ENCODE measurements at places on chromosomes 13 and 19.

DNA sequence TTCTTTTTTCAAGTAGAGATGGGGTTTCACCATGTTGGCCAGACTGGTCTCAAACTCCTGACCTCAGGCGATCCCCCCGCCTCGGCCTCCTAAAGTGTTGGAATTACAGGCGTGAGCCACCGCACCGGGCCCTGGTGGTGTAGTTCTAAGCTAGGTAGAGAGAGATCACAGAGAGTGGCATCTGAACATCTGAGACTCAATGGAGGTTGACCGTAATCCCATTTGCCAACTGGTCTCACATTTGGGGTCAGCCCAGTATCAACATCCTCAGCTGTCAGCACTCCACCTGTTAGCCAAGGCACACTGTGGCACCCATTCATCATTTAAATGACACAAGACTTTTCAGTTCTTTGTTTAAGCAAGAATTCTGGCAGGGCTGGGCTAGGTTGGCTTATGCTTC, 8.1 kb downstream of the SELENOW start:
- no peak for DNase-seq

DNA sequence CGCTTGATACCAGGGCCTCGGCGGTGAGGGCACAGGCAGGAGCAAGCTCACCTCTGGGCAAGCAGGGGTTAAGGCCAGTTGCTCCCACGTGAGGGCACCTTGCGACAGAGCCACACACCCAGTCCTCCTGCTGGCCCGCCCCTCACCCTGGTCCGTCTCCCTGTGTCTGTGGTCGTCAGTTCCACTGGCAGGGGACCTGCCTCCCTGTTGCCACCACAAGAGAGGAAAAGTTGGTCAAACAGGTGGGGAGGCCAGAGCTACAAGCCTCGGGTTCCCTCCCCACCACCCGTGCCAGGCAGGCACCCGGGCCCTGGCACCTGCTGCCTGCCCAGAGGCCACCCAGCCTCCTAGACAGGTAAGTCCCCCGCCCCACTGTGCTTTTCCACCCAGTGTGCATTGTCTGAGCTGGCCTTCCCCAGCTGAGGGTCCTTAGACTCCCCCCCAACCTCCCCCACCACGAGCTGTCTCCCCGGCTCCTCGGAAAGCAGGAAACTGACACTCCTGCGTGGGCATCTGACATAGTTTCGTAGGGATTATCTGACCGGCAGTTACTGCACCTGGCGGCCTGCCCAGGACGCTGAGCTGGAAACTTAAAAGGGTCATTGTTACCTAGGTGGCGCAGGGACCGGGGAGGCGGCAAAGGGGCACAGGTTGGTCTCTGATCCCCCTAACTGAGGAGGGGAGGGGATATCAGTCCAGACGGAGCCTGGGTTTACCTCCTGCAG, at the start of gene TJP3:
TJP3 (plus strand) TSS at position 178 of the 725 bp plus-strand sequence. CDS start 20,049 bp downstream, outside the sequence.
- no peak for DNase-seq

DNA sequence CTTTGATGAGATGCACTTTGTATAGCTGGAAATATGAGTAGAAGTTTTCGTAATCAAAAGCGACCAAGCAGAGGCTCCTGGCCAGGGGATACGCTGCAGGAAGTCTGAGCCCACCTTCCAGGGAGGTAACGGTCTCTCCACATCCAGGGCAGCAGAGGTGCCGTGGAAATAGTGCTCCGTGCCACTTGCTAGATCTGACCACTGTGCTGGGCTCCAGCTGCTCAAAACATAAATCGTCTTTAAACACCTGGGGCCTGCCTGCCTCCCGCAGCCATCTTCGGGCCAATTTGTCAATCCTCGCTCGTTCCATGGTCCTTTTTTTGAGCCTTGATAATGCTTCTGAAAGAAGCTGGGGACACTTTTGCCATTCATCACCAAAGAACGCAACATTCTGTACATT, 445.0 kb downstream of the ZNF536 start:
- no peak for DNase-seq

- DNase-seq = no peak
Measured at GRCh38 chr19:6233056-6233826, 46.5 kb downstream of the MLLT1 start.

GRCh38 chr13:73602295-73602694, 531.9 kb downstream of the KLF12 start:
- DNase-seq = no peak

GRCh38 chr19:12932392-12933286, 872 bp downstream of the FARSA start:
- DNase-seq = no peak

- no peak for DNase-seq
Measured at GRCh38 chr19:18868380-18869022, 27.5 kb downstream of the CERS1 start.

GRCh38 chr13:108176685-108177274, 38.6 kb downstream of the LIG4 start:
- DNase-seq = peak; percentile 66

DNA sequence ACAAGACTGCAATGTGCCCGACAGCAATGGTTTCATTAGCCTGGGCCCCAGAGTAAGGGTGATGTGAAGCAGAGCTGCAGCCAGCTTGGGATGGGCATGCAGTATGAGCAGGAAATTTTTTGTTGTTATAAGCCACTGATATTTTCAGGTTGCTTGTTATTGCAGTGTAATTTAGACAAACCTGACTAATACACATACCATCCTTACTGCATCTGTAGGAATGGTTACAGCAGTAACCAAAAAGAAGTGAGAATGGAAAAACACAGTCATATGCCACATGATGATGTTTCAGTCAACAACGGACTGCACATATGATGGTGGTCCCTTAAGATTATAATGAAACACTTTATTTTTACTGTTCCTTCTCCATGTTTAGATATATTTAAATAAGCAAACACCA, 8.6 kb upstream of the POMP start:
- peak; percentile 45 for DNase-seq

DNA sequence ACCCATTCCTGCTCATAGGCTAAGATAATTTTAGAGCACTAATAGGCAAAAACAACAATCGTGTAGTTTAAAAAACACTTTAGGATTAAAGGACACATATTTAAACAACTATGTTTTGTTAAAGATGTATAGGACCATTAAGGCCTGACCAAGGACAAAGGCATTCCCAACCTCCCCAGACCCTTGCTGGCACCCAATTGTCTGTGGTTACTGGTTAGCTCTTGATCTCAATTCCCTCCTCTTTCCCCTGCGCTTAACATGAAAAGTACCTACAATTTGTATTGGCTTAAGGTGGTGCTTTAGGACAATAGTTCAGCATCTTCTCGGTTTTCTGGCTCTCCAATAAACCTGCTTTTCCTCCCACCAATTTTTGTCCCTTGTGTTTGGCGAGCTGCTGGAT, 51.0 kb downstream of the TEX26 start:
- DNase-seq = no peak

- no peak for DNase-seq
Measured at GRCh38 chr13:26656919-26657318, 99.4 kb downstream of the WASF3 start.

GRCh38 chr19:47598407-47599349, 10.3 kb upstream of the BICRA start:
- DNase-seq = no peak

DNA sequence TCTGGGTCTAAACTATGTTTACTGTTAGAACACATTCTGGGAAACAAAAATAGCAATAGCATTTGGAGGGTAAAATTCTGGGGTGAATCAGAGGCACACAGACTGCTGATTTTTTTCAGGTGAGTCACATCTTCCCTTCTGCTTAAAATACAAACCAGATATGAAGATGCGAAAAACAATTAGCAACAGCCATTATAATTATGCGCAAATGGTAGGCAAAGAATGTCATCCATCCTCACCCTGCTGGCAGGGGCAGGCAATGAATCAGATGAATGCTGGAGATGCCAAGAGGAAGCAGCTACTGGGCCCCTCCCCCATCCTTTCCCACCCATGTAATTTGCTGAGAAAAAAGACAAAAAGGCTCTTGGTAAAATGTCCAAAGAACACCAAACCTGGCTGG, 282.9 kb downstream of the KLF5 start:
- no peak for DNase-seq

GRCh38 chr13:28583651-28584091, 75.3 kb upstream of the POMP start:
- DNase-seq = no peak

GRCh38 chr13:109976206-109976997, 190.0 kb upstream of the IRS2 start:
- no peak for DNase-seq

DNA sequence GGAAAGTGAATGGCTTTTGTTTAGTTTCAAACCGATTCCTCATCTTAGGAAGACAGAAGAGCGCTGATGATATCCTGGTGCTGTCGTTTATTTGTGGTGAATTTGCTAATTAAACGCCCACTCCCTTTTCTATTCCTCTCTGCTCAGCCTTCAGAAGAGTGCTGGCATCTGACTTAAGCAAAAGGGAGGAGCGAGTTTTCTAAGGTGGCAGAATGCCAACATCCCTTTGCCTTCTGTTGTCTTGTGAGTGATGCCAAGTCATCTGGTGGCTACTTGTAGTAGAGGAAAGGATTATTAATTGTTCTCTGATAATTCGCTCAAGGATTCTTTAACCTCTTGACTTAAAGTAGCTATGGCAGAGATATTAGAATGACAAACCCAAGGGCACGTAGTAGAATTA, 68.1 kb downstream of the ERCC5 start:
- DNase-seq = no peak

GRCh38 chr19:8233370-8233769, 24.2 kb downstream of the CERS4 start:
- no peak for DNase-seq

GRCh38 chr19:38079926-38080380, 144.1 kb downstream of the DPF1 start:
- no peak for DNase-seq

- DNase-seq = no peak
Measured at GRCh38 chr13:25267715-25268114, 19.6 kb downstream of the MTMR6 start.

DNA sequence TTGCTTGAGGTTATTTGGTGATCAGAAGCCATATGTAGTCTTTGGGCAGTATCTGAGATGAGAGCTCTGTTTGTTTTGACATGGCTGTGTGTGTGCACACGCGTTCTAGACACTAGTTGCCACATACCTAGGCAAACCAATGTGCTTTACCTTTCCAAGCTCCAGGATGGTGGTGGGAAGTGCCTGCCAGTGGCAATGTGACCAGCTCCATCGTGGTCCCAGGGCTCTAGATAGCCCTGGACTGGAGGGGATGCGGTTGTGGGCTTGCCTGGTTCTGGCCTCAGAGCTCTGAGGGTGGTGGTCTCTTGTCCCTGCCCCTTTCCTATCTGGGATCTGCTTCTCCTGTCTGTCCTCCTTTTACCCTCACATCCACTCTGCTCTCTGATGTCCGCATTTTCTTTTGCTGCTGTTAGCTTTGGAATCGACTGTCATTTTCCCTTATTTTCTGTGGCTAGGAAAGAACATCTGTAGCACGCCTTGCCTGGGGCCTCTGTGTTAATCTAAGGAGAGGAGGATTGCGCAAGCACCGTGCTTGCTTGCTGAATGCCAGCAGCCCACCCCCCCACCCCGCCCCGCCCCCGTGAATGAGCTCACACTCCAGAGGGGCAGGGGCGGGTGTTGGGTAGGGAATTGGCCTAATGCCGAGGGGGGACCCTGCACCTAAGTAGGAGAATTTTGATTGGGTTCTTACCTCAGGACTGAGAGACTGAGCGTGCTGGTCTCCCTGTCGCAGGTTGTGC, 89.5 kb downstream of the ARHGEF7 start:
- DNase-seq = no peak

DNA sequence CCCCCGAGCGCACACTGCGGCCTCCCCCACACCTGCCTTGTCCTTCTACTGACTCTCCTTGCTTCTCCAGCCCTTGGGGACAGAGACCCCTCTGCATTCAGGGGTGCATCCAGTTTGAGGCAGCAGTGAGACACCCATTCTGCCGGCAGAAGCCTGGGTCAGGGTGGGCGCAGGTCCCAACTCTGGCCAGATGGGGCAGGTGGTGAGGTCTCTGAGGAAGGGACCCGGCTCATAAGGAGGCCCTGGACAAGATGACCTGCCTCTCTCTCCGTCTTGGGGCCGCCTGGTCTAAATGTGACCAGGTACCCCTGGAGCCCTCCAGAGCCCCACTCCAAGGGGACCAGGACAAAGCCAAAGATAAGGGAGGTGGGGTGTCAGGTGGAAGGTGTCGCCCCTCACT, 6.1 kb downstream of the CHERP start:
- DNase-seq = no peak

- no peak for DNase-seq
Measured at GRCh38 chr13:47372751-47373150, 475.9 kb upstream of the HTR2A start.

- DNase-seq = peak; percentile 7
Measured at GRCh38 chr19:51692468-51692867, 662 bp upstream of the SPACA6 start.

- DNase-seq = no peak
Measured at GRCh38 chr13:42959615-42960014, 32.4 kb downstream of the EPSTI1 start.

DNA sequence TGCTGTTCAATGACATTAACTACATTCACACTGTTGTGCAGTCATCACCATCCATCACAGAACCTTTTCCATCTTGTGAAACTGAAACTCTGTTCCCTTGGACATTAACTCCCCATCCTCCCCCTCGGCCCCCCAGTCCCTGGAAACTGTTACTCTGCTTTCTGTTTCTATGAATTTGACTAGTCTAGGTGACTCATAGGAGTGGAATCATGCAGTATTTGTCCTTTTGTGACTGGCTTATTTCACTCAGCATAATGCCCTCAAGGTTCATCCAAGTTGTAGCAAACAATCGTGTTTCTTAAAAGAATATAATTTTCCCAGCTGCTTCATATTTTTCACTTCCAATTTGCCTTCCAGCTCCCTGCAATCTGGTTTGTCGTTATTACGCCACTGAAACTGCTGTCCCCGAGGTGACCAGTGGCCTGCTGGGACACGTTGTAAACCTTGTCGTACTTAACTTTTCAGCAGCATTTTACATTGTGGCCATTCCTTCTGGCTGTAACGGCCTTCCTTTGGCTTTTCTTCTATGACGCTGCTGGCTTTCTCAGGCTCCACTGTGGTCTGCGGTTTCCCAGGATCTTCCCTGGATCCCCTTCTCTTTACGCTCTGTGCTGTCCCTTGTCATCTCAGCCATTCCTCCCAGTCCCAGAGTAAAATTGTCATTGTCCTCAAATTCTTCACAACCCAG, 74.0 kb downstream of the DHRS12 start:
- peak; percentile 50 for DNase-seq

GRCh38 chr13:50693727-50694126, 149.8 kb downstream of the DLEU7 start:
- DNase-seq = no peak

- no peak for DNase-seq
Measured at GRCh38 chr13:72295153-72295552, 428.1 kb upstream of the DACH1 start.

DNA sequence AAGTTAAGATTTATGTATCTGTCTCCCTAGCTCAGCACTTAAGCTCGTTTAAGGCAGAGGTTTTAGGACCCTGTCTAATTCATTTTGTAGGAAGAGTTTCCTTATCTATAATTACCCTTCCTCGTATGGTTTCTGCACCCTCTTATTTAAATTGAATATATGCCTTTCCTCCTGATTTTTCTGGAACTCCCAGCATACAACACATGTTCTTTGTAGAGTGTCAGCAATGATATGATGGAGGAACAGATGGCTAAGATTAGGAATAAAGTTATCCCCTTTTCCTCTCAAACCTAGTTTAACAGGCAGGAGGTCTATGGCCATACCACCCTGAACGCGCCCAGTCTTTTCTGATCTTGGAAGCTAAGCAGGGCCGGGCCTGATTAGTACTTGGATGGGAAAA, 359.5 kb downstream of the PCDH17 start:
- no peak for DNase-seq

All from activated T-cell treated with anti-CD3 and anti-CD28 coated beads, Interleukin-2, amount 50 U/mL, for 48 hours (primary cell).